Hepatocyte (in vitro differentiated cells): ENCODE measurements at places on chromosomes 4 and X. TPM values are rescaled to one million over a fixed set of nuclear protein-coding genes. Genes with fewer than 3 reads are reported as not detected.

- no peak for DNase-seq
Measured at GRCh38 chrX:22345884-22346283, 73.2 kb downstream of the CBLL2 start.

GRCh38 chrX:80765220-80765625, 44.5 kb downstream of the BRWD3 start:
- no peak for DNase-seq

IDH3G gene
- total RNA-seq, result 35.4 and 35.8 TPM in 2 replicates

DNA sequence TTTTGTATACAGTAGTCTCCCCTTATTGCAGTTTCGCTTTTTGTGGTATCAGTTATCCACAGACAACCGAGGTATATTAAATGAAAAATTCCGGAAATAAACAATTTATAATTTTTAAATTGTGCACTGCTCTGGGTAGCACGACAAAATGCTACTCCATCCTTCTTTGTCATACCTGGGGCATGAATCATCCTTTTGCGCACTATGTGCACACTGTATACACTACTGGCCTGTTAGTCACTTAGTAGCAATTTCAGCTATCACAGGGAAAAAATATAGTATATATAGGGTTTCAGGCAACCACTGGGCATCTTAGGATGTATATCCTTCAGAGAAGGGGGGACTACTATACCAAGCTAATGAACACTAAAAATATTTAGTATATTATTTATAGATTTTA, 198.8 kb upstream of the FAT4 start:
- DNase-seq, result no peak

- no peak for DNase-seq
Measured at GRCh38 chr4:40956721-40957255, 207.0 kb downstream of the NSUN7 start.
